ENCODE measurements at places on chromosomes 2 and 18.

DNA sequence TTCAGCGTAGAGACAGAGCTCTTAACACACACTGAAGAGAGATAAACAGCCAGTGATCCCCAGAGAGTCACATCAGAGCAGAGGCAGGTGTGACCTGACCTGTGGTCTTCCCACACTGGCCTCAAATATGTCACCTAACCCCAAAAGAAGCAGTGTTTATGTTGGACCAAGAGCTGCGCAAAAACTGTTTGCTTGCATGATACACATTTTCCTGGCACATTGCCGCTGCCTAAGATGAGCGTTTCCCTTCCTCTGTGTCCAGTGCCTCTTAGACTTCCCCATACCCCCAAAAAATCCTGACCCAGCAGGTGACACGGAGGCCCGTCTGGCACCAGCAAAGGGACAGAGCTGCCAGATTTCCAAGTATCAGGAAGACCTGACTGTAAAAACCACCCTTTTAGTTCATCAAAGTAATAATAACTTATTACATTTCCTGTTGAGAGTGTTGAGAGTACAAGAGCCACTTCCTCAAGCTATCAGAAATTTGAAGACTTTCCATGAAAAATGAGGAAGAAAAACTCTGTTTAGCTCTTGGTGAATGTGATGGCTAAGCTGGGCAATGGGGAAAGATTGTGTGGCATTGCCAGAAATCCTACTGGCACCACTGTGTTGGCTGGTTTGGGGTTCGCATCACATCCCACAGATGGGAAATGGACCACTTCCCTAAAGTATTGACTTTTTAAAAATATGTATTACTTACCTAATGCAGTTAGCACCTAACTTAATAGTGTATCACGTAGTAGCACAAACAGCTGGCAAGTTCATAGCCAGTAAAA is 6.7 kb downstream of the TNFRSF11A start:
- H3K4me1 ChIP-seq, result peaks cover 18% of the 10 kb centered on the region
- H3K27ac ChIP-seq, result no peak overlapping the region
- H3K27me3 ChIP-seq, result no peaks in the 10 kb centered on the region
- no peaks in the 10 kb centered on the region for H3K36me3 ChIP-seq

GRCh38 chr2:20580690-20581437 is 70.0 kb downstream of the HS1BP3 start:
- H3K4me1 ChIP-seq, result peaks cover 53% of the 10 kb centered on the region
- no peaks in the 10 kb centered on the region for H3K36me3 ChIP-seq
- H3K27me3 ChIP-seq, result no peaks in the 10 kb centered on the region
- peak overlapping the region; percentile 83 for H3K27ac ChIP-seq

DNA sequence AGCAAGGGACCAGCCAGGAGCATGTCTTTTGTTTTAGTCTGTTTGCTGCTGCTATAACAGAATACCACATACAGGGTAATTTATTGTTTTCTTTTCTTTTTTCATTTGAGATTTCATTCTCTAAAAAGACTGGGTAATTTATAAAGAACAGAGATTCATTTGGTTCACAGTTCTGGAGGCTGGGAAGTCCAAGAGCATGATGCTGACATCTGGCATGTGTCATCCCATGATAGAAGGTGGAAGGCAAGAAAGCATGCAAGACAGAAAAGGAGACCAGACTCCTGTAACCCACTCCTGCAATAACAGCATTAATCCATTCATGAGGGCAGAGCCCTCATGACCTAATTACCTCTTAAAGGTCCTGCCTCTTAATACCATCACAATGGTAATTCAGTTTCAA is 14.8 kb downstream of the SGO2 start:
- H3K36me3 ChIP-seq, result no peaks in the 10 kb centered on the region
- H3K4me3 ChIP-seq, result no peak overlapping the region
- H3K27me3 ChIP-seq, result no peaks in the 10 kb centered on the region
- no peak for DNase-seq
- no peaks in the 10 kb centered on the region for H3K4me1 ChIP-seq

DNA sequence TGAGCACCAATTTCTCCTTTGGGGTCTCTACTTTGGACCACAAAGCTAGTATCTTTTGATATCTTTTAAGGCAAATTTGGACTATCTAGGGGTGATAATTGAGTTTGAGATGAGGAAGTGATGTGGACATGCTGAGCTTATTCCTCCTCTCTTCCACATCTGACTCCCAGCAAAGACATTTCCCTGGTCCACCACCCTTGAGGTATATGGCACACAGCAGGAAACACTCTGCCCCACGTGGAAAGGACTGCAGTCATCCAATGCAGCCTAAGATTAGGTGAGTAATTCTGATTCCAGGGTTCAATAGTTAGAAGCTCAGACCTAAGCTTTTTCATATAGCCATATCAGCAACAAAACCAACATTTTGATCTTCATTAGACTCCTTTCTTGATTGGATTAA is 290.1 kb upstream of the CHAC2 start:
- no peak overlapping the region for H3K4me3 ChIP-seq
- no peaks in the 10 kb centered on the region for H3K4me1 ChIP-seq
- no peak overlapping the region for H3K27ac ChIP-seq
- no peaks in the 10 kb centered on the region for H3K27me3 ChIP-seq
- no peak for DNase-seq

DNA sequence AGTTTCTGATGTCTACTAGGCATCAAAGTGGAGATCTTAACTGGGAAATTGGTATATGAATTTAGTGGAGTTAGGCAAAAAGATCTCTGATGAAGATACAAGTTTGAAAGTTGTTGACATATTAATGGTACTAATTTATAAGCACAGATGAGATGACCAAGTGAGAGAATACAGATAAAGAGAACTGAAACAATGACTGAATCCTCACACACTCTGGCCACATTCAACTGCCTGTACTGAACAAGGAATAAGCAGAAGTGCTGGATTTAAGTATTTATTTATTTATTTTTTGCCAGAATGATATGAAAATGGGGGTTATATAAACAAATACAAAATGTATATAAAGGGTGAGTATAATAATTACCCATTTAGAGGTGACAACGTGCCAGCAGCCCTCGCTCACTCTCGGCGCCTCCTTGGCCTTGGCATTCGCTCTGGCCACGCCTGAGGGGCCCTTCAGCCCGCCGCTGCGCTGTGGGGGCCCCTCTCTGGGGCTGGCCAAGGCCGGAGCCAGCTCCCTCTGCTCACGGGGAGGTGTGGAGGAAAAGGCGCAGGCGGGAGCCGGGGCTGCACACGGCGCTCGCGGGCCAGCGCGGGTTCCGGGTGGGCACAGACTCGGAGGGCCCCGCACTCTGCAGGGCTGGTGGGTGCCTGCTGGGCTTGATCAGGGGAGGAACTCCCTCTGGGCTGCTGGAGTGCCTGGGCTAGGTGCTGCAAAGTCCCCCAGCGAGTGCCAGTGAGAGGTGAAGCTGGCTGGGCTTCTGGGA is 1363.9 kb upstream of the CRIM1 start:
- H3K4me1 ChIP-seq, result no peaks in the 10 kb centered on the region
- no peaks in the 10 kb centered on the region for H3K36me3 ChIP-seq
- H3K4me3 ChIP-seq, result no peak overlapping the region

GRCh38 chr2:208049441-208049840 is 24.1 kb upstream of the PLEKHM3 start:
- no peak overlapping the region for H3K27ac ChIP-seq
- DNase-seq, result no peak
- no peaks in the 10 kb centered on the region for H3K36me3 ChIP-seq
- H3K4me1 ChIP-seq, result no peaks in the 10 kb centered on the region

GRCh38 chr2:26577442-26578112 is 63.6 kb downstream of the CIB4 start:
- peak; percentile 38 for DNase-seq
- H3K27ac ChIP-seq, result no peak overlapping the region
- no peak overlapping the region for H3K4me3 ChIP-seq
- no peaks in the 10 kb centered on the region for H3K36me3 ChIP-seq
- no peaks in the 10 kb centered on the region for H3K4me1 ChIP-seq
- H3K27me3 ChIP-seq, result peaks cover 39% of the 10 kb centered on the region

DNA sequence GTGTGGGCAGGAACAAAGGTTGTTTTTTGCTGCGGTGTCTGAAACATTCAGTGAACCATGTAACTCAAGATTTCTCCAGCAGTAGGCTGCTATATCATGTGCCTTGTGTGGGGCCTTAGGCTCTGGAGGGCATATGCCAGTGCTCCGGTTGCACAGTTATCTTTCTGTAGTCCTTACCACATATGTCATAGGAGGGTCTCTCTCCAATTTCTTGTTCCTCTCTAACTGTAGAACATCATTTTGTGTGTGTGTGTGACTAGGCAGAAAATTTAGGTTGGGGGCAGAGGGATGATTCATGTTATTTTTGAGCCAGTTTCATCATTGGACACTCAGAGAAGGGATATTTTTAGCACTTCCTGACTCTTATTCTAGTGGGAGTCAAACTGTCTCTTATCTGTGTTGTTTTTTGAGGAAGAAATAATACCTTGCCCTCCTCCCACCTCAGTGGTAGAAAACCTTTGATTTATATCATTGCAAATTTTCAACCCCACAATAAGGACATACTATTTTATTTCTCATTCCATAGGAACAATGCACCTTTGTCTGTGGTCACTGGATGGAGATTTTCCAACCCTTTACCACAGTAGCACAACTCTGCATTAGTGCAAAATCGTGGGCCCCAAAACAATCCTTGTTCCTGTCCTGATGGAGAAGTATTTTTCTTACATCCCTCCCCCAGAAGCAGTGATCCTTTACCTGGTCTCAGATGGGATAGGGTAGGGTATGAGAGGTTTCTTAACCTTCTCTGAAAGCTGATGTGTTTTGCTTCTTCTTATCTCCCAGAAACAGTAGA is 113.9 kb downstream of the CCDC74A start:
- H3K4me3 ChIP-seq, result no peak overlapping the region
- no peaks in the 10 kb centered on the region for H3K4me1 ChIP-seq
- H3K27me3 ChIP-seq, result no peaks in the 10 kb centered on the region

GRCh38 chr2:33110461-33110860 is 163.7 kb downstream of the LTBP1 start:
- peak overlapping the region; percentile 80 for H3K27ac ChIP-seq
- no peaks in the 10 kb centered on the region for H3K27me3 ChIP-seq
- peaks cover 37% of the 10 kb centered on the region for H3K4me1 ChIP-seq
- no peak overlapping the region for H3K4me3 ChIP-seq
- no peak for DNase-seq
- no peaks in the 10 kb centered on the region for H3K36me3 ChIP-seq

- no peaks in the 10 kb centered on the region for H3K27me3 ChIP-seq
- H3K36me3 ChIP-seq, result peaks cover 88% of the 10 kb centered on the region
- no peak for DNase-seq
- H3K4me1 ChIP-seq, result no peaks in the 10 kb centered on the region
- no peak overlapping the region for H3K27ac ChIP-seq
- H3K4me3 ChIP-seq, result no peak overlapping the region
These were observed 46.3 kb downstream of the ZCCHC2 start for GRCh38 chr18:62569081-62569655.

DNA sequence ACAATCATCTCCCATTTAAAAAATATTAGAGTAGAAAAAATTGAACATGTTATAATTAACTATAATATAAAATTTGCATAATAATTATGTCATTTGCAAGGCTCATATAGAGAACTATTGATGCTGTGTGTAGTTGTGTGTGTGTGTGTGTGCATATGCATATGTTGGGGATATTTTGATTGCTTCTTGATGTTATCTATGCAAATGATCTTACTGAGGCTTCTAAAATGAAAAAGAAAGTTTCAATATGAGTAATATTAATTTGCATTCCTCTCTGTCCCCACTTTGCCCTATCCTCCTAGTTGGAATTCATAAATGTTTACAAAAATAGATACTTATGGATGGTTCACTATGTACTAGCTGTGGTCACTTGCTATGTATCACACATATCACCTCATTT is 523.3 kb downstream of the TRIB2 start:
- H3K36me3 ChIP-seq, result no peaks in the 10 kb centered on the region
- H3K27me3 ChIP-seq, result no peaks in the 10 kb centered on the region
- H3K4me1 ChIP-seq, result no peaks in the 10 kb centered on the region
- DNase-seq, result no peak
- no peak overlapping the region for H3K27ac ChIP-seq

- no peak overlapping the region for H3K4me3 ChIP-seq
- H3K27ac ChIP-seq, result no peak overlapping the region
- H3K27me3 ChIP-seq, result peaks cover 26% of the 10 kb centered on the region
- DNase-seq, result no peak
- no peaks in the 10 kb centered on the region for H3K36me3 ChIP-seq
These were observed 35.3 kb downstream of the KCNF1 start for GRCh38 chr2:10947005-10947440.

- DNase-seq, result no peak
- no peaks in the 10 kb centered on the region for H3K4me1 ChIP-seq
- no peaks in the 10 kb centered on the region for H3K27me3 ChIP-seq
- no peak overlapping the region for H3K4me3 ChIP-seq
These were observed 202.1 kb downstream of the CTIF start for GRCh38 chr18:48740851-48741485.

DNA sequence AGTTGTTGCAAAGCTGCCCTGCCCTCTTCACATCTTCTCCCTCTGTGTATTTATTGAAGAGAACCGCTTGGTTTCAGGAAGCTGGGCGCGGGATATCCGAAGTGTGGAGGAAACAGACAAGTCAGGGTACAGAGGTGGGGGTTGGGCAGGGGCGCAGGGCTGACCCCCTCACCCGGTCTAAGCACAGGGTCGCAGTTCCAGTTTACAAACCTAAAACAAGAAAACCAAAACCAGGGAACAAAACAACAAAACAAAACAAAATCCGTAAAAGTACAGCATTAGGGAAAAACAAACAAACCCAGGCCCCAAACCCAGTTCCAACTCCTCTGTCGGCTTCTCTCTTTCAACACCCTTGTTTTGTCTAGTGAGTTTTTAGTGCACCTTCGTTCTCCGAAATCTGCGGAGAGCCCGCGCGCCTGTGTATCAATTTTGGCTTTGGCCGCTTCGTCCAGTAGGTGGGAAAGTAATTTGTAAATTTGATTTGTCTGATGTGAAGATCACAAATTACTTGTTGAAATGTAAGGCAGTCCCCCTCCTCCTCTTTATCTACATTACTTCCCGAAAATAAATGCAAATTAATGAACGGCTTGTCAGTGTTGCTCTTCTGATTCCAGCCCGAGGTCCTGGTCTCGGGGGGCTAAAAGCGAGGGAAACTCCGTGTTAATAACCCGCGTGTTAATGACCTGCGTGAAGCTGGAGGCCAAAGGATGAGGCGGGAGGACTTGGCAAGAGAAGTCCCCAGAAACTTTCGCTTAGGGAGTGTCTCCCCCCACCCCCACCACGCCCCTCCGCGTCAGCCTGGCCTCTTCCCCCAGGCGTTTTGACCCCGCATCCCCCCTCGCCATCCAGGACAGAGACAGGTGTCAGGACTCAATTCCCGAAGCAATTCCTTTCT is 6.9 kb downstream of the OTX1 start:
- no peak for DNase-seq
- H3K4me3 ChIP-seq, result no peak overlapping the region
- no peaks in the 10 kb centered on the region for H3K36me3 ChIP-seq
- H3K4me1 ChIP-seq, result no peaks in the 10 kb centered on the region
- no peak overlapping the region for H3K27ac ChIP-seq

DNA sequence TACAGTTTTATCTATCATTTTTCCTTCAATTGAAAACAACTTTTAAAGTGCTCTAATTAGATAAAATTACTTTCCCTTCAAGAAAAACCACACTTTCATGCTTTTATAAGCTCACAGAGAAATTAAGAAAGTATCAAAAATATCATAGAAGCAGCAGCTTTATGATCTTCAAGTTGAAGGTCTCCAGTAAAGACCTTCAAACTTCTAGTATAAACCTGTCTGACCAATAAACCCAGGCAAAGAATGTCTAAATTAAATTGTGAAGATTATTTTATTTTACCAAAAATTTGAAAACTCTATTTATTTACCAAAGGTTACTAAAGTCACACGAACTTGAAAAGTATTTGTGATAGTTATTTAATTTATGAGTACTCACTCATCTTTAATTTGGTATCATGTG is 9.3 kb upstream of the SCTR start:
- DNase-seq, result no peak
- H3K36me3 ChIP-seq, result no peaks in the 10 kb centered on the region
- no peak overlapping the region for H3K4me3 ChIP-seq
- H3K27ac ChIP-seq, result no peak overlapping the region
- H3K4me1 ChIP-seq, result no peaks in the 10 kb centered on the region

All from tibial artery (tissue), 4 donors.